Islet precursor cell (in vitro differentiated cells): ENCODE measurements at places on chromosomes 2 and 18.
A peak's percentile ranks its signal among the peaks of the same experiment; 100 is the strongest.

DNA sequence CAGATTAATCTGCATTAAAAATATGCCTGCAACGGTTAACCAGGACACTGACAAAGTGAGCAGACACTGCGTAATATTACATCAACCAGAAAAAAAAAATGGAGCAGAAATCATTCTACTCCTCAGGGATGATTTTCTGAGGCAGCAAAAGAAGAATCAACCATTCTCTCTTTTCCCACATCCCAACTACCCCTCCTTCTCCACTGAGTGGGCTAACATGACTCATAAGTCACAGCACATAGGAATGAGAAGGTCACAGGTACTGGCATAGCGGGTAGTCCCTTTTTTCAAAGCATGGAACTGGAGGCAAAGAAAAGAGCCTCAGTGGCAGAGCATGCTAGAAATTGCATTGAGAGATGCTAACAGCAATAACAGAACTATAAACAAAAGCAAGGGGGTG, 54.3 kb upstream of the TSPYL6 start:
- DNase-seq: no peak

DNA sequence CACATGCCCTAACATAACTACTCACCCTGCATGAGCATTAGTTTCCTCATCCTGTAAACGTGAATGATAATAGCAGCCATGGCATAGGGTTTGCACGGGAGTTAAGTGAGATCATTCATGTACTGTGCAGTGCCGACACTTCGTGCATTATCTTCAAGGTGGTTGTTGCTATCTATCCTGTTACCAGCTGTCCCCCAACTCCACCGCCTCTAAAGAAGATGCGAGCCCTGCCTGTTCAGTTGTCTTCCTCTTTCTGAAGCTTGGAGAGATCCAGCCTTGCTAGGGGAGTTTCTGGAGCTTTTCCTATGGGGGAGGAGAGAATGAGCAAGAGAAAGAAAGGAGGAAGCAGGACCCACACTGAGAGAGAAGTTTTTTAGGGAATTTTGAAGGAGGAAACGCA, 34.4 kb downstream of the YPEL5 start:
- peak; percentile 16 for DNase-seq

- no peak for DNase-seq
Measured at GRCh38 chr2:88210132-88211002, 40.2 kb downstream of the THNSL2 start.

DNA sequence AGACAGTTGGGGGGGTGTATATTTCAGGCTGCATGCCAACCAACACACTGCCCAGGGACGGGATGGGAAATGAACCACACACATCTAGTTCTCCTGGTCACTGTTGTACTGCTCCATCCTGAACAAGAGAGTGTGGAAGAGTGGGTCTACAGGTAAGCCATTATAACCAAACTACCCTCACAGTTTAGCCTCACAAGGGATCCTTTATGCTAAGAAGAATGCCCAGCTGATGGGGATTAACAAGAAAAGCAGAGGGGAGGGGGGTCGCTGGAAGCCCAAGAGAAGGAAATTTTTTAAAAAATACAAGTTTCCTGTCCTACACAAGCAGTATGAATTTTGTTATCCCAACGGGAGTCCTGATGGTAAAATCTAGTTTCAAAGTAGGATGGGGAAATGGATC, 16.1 kb downstream of the SPRED2 start:
- DNase-seq: no peak

GRCh38 chr18:76274468-76275289, 220.4 kb downstream of the ZNF516 start:
- peak; percentile 77 for DNase-seq

DNA sequence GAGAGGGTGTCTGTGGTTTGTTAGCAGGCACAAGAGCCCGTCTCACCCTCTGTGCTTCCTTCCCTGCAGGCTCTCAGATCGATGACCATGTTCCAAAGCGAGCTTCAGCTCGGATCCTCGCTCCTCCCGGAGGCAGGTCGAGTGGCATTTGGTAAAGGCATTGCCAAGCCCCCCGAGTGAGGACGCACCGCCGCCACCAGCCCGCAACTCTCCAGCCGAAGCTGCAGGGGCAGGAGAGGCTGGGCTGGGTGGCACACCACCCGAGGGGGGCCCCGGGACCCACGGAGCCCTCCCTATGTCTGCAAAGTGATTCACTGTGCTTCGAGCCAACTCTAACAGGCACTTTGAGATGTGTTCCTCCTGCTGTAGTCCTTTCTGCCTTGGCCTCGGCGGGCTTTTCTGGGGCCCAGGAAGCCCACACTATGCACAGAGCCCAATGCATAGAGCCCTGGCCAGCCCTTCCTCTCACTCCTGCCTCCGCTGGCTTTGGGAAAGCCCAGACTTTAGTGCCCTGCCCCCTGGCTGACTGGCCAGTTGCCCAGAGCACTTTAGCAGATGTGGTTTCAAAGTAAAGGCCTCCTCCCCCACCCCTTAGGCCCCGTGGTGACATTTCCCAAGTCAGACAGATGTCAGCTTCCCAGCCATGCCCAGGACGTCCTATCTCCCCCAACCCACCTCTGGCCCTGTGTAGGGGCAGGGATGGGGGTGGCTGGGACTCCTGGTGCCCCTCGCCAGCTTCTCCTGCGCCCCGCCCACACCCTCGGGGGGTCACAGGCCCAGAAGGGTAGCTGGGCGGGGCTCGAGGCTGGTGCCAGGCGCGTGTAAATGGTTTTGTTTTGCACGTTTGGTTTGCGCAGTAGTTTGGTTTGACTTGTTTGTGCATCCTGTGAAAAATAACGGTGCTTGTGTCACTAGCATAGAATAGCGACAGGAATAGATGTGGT, 23.3 kb upstream of the MAPRE3 start:
- DNase-seq: no peak

DNA sequence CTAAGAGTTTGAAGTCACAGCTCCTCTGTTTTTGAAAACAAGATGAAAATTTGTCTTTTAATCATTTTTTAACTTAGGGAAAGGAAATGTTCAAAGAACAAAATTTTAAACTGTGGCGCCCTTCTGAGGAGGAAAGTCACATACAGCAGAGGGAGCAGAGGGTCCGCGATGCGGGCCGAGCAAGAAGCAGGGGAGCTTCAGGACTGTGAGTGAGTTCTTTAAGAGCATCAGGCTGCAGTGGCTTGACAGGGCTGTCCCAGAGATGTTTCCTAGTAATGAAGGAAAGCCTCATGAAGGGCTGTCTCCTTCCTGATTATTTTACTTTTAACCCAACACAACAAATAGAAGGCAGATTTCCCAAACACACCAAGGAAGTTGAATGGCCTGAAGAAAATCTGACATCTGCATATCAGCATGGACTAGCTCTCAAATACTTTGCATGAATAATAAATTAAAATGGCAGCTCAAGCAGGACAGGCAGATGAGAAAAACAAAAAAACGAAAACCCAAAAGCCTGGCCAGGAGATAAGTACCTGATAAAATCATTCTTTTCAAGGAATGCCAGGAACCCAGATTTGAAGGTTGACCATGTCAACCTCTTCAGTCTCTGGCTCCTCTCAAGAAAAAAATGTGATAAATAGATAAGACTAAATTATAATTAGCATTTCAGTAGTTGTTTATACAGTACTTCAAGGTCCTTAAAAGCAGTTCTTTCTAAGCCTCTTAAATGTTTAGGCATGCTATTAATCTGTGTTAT, 60.8 kb downstream of the SLC40A1 start:
- DNase-seq: no peak

- no peak for DNase-seq
Measured at GRCh38 chr2:188620916-188621315, 329.2 kb downstream of the GULP1 start.

- DNase-seq: no peak
Measured at GRCh38 chr2:129439406-129440302, 539.8 kb upstream of the RAB6C start.

DNA sequence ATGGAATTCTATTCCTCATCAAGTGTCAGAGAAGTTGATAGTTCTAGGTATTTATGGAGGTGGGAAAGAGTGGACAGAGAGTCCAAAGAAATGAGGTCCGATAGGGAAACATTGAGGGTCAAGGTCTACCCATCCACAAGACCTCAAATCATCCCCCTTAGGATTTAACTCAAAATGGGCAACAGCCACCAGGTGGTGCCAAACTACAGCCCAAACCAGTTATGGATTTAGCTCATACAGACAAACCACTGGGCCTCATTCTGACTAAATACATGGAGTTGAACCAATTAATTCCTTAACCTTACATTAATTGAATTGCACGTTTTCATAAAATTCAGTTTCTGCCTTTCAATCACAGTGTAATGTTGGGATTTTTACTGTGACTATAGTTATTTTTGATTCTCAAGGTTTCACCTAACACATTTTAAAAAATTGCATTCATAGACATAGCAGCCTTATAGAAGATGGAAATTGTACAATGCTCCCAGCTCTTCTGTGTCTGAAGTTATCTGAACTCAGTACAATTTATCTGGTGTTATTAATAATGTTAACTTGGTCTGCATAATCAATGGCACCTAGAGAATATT, 98.2 kb upstream of the HNMT start:
- peak; percentile 75 for DNase-seq

DNA sequence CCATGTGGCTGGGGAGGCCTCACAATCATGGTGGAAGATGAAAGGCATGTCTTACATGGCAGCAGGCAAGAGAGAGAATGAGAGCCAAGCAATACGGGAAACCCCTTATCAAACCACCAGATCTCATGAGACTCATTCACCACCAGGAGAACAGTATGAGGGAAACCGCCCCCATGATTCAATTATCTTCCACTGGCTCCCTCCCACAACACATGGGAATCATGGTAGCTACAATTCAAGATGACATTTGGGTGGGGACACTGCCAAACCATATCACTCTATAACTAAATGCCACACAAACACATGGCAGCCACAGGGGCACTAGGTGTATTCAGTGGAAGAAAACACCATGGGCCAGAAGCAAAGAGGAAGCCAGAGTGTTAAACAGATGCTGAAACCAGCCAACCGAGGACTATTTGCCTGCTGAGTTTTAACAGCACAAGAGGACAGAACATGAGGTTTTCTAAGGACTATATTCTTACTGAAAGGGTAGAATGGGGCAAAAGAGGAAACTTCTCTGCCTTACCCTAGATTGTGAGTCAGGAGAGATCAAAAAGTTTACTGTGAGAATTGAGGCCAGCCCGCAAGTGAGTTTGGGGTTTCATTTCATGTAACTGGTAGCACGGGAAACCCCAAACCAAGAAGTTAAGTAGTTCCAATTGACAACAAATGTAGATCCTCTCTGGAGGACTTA, 49.2 kb downstream of the SIGLEC15 start:
- DNase-seq: no peak

DNA sequence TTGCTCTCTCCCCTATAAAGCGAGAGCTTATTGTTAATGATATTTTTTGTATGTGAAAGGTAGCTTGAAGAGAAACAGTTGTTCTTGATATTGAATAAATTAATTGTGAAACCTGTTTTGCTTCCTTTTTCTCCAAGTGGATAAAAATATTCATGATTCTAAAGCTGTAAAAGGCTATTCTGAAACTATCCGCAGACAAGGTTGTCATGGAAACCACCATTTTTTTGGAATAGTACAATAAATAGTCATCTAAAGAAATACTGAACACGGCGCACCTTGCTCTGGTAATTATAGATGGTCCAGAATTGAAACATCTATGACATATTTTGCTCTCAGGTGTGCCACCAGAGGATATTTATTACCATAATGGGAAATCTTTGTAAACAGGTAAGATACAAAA, 1103.0 kb upstream of the SLC39A10 start:
- no peak for DNase-seq
